ENCODE measurements at places on chromosomes 12 and 14.

GRCh38 chr12:109618082-109618481 lies 44.5 kb downstream of the MVK start:
- DNase-seq = no peak

- no peak for DNase-seq
These were observed 8.4 kb downstream of the ZC2HC1C start for GRCh38 chr14:75077794-75078193.

DNA sequence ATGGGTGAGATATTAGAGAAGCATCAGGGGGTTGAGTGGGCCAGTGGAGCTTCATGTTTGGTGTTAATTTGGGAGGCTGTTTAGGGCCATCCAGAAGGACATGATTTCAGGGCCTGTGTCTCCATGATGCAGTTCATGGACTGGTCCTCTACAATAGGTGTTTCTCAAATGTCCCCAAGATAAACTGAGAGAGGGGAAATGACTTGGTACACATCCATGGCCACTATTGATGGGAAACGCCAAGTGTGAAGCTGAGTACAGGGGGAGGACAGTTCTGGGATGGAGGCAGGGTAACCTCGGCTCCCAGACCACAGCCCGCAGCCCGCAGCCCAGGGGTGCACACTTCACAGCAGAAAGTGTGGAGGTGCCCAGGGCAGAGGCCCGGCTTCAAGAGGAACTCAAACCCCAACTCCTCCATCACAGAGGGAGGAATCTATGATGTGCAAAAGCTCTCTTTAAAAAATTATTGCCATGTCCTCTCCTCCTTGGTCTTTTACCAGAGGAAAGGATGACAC lies 33.3 kb downstream of the CACNA2D4 start:
- no peak for DNase-seq

DNA sequence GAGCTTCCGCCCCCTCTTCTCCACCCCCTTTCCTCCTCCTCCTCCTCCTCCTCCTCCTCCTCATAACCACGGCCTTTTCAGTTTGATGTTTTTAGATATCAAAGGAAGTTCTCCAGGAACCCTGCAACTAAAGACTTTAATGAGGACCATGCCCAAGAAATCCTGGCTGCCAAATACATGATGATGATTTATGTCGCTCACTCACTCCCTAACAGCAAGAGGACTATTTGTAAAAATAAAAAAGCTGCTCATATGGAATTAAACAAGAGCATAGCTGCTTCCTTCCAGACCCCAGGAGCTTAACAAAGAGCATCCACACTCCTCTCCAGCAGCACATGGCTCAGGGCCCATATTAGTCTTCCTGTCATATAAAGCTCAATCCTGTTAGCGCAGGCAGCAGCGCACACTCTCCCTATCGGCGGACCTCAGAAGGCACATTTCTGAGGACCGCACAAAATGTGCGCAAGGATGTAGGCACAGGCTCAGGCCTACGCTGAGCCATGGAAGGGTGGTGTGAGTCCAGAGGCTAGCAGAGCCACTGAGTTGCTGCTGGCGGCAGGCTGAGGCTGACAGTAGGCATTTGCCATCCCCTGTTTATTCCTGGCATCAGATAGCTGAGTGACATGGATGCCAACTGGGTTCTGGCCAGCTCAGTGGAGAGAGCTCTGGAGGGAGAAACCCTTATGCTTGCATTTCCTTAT lies 232.8 kb downstream of the MSRB3 start:
- no peak for DNase-seq

- no peak for DNase-seq
These were observed 315.3 kb downstream of the NOVA1 start for GRCh38 chr14:26282578-26282977.

- no peak for DNase-seq
These were observed 19.0 kb upstream of the DRAM1 start for GRCh38 chr12:101858361-101858760.

- no peak for DNase-seq
These were observed 2.3 kb downstream of the MMP14 start for GRCh38 chr14:22838631-22839041.

GRCh38 chr12:15599266-15600037 lies 189.7 kb downstream of the EPS8 start:
- DNase-seq = no peak

DNA sequence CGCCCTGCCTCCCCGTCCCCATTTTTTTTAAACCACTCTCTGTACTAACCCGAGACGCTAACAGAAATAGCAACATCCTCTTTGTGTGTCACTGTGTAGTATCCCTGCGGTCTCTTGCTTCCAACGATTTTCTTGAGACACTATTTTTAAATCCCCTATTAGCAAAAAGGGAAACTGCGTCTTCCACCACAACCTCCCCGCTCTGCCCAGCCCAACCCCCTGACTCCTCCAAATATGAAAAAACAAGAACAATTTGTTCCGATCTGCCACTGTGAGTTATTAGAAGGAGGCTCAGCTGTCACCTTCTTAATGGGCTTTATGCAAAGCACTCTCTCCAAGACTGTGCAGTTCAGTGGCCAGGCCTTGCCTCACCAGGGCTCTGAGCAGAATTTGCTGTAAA lies 76.3 kb downstream of the MAP1LC3B2 start:
- DNase-seq = no peak

DNA sequence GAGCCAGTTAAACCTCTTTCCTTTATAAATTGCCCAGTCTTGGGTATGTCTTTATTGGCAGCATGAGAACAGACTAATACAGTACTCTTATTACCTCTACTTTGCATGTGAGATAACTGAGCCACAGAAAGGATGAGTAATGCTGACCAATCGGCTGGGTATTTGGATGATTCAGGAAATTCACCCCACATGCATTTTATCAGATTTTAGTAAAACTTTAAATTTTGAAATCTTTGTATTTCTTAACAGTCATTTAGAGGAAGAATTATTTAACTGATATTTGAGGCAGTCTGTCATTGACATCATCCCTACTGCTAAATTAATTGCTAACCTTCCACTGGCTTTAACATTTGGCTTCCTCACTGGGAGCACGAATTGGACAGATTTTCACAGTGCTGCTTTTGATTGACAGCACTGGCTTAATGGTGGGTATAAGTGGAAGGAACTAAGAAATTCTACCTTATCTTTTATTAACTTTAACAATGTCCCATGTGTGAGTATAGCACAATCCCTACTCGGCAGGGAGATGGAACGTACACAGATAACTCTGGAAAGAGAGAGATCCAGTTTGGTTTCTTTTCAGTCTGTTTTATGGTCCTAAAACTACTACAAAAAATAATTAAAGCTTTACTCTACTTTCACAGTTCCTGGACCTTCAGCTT lies 261.0 kb downstream of the DACT1 start:
- DNase-seq = no peak

- no peak for DNase-seq
These were observed 381.6 kb downstream of the VRK1 start for GRCh38 chr14:97178781-97179180.

GRCh38 chr12:19002216-19002615 lies 127.3 kb upstream of the PLEKHA5 start:
- no peak for DNase-seq

GRCh38 chr14:21768116-21768874 lies 94.7 kb upstream of the OR4E1 start:
- peak; percentile 47 for DNase-seq

DNA sequence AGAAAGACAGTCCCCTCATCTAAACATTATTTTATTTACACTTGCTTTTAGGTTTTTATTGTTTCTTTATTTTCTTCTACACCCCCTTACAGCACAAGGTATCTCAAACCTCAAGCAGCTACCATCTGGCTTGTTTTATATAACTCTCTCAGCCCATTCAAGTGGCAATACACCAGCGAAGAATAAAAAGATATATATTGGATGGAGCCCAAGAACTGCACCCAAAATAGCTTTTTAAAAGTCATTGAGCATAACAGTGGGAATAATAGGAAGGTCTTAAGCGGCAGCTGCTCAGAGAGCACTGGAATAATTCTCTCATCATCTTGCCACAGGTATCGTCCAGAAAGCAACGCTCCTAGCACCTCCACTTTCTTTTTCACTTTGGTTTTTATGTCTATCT lies 322.5 kb downstream of the SYT1 start:
- no peak for DNase-seq

GRCh38 chr12:132657004-132657727 lies 30.0 kb downstream of the POLE start:
- DNase-seq = no peak

- no peak for DNase-seq
These were observed 2.0 kb upstream of the NTF3 start for GRCh38 chr12:5429741-5430557.

DNA sequence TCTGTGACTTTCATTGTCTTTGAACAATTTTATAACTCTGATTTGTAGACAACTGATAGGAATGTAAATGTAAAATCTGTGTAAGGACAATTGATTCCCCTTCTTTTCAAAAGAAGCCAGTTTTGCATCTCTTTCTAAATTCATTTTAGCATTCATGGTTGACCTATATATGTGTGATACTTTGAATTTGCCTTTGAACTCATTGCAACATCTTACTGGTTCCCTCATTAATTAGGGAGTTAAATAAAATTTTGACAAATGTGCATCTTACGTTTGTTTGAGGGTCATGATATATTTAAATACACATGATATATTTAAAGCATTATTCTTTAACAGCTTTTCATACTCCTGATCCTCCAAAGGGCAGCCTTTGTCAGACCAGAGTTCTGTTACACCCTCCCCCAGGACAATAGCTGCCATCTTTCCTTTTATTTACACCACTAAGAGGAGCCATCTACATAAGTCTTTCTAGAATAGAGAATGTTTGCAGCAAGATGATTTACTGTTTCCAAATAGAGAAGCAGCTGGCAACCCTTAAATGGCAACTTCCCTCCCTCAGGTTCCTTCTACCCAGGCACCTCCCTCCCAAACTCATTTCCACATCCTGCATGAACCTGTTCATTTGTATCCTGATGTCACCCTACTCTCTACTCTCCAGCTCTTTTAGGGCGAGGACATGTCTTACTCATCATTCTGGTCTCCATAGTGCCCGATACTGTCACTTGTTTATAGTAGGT lies 40.2 kb upstream of the APPL2 start:
- DNase-seq = no peak

DNA sequence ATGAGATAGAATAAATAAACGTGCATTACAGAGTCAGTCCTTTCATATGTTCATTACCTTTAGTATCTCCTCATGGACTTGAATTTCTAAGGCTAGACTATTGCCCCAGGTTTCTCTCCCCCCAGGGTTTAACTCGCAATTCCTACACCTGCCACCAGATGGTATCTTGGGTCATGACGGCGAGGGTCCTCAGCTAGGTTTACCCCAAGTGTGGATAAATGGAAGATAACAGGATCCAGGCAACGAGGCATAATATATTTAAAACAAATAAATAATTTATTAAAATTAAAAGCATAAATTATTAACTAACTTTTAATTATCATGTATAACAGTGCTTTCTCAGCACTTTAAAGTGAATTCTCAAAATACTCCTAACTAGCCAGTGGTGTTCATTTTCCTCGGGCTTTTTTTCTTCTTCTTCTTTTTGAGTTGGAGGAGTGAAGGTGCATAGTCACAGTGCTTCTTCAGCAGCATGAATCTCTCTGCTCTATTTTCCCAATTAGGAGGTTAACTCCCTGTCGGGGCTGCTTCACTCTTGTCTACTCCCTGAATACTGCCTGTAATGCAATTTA lies 243.5 kb upstream of the CAND1 start:
- DNase-seq = peak; percentile 28

- no peak for DNase-seq
These were observed 403.3 kb downstream of the ADAMTS20 start for GRCh38 chr12:43148691-43149090.

GRCh38 chr12:44603701-44604100 lies 272.4 kb downstream of the NELL2 start:
- DNase-seq = no peak

GRCh38 chr14:68527329-68527851 lies 265.5 kb downstream of the ZFP36L1 start:
- DNase-seq = no peak

DNA sequence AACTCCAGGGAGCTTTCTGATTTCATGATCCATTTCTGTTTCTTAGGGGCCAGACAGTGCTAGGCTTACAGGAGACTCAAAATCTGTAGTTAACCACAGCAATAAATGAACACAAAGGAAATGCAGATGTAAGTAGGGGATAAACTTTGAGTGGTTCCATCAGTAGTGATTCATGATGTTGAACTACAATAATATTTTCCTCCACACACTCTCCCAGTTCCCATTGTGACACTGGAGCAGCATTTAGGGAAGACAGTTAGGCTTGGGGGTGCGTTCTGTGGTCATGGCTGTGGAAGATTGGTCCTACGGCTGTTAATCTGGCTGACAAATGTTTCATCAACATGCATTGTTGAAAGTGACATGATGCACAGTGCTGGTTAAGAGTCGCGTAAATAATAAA lies 66.9 kb downstream of the HMGA2 start:
- DNase-seq = no peak

GRCh38 chr12:75970310-75970709 lies 61.3 kb downstream of the PHLDA1 start:
- DNase-seq = no peak

DNA sequence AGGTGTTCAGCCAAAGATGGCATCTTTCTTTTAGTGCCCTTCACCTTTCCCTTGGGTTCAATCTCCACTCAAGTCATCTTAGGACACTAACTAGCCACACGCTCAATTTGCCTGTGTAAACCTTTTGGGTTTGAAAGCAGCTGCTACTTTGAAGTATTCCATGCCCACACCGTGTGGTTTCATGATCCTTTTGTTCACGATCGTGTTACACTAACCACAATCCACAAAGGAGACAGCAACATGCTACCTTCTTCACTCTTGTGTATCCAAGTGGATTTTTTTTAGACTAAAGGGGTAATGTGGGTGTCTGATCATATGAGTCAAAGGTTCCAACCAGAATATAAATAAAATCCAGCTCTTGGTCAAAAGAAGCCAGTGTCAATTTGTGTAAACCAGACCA lies 122.7 kb upstream of the FAR2 start:
- DNase-seq = peak; percentile 93

DNA sequence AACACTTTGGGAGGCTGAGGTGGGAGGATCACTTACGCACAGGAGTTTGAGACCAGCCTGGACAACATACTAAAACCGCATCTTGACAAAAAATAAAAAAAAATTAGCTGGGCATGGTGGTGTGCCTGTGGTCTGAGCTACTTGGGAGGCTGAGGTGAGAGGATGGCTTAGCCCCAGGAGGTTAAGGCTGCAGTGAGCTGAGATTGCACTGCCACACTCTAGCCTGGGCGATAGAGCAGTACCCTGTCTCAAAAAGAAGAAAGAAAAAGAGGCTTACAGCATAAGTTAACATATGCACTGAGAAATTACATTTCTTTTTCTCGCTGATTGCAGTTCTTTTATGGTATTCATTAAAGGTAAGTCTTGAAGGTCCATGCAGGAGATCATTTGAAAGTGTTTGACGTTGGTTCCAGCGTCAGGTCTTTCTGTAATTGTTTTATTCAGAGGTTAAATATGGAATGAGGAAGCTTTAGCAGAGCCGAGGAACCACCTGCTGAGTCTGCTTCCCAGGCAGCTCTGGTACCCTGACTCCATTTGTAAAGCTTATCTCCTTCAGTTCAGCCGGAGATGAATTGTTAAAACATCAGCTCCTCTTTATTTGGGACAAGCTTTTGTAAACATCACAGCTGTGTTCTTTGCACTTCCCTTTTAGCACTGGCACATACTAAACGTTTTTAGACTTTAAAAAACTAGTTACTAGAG lies 18.5 kb downstream of the SFSWAP start:
- DNase-seq = no peak

- DNase-seq = no peak
These were observed 2.7 kb upstream of the IPO8 start for GRCh38 chr12:30698346-30698745.

All from SW480 (cell line).